Hematopoietic multipotent progenitor cell treated with erythropoietin and hydrocortisone succinate and interleukin-3 and kit ligand, for 17 days (in vitro differentiated cells): ENCODE measurements at places on chromosomes 13 and 19.
A peak's percentile ranks its signal among the peaks of the same experiment; 100 is the strongest.

DNA sequence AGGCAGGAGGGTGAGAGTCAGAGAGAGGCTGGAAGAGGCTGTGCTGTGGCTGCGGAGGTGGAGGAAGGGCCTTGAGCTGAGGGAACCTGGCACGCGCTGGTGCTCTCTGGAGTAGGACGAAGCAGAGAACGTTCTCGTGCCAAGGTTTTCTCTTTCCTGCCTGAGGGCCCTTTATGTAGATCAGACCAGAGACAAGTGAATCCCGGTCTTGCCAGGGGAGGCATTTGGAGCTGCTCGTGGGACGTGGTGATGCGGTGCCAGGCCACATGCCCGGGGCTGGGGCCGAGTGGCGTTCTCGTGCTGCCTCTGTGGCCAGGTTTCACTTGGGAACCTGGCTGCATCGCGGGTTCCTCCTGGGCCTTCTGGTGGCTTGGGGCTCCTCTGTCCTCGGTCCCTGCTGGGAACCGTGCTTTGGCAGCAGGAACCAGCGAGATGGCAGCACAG, 54.2 kb downstream of the KDM4B start:
- no peak for DNase-seq

DNA sequence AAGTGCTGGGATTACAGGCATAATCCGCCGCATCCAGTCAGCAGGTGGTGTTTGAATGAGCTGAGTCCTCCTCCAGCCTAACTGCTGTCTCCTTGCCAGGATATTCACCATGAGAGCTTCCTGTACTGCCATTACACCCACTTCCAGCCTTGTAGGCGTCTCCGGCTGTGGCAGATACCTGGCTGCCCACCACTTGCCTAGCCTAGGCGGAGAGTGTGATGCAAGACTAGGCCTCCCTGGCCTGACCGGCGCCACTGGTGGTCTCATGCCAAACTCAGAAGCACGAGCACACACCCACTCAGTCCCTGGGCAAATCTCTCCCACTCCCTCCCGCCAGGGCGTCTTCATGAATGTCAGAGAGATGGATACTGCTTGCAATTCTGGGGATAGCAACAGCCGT, 16.6 kb downstream of the IL12RB1 start:
- no peak for DNase-seq

- peak; percentile 24 for DNase-seq
These were observed 86.2 kb downstream of the IRS2 start for GRCh38 chr13:109700176-109700575.

GRCh38 chr13:113840541-113841352, 23.1 kb downstream of the GAS6 start:
- no peak for DNase-seq

- DNase-seq, result no peak
These were observed 51.3 kb downstream of the WDR87 start for GRCh38 chr19:37855098-37855497.

GRCh38 chr13:46866150-46866549, 30.7 kb downstream of the HTR2A start:
- DNase-seq, result no peak

GRCh38 chr19:15641901-15642491, 1.3 kb downstream of the CYP4F3 start:
- no peak for DNase-seq

GRCh38 chr19:30555075-30555790, 183.0 kb downstream of the ZNF536 start:
- no peak for DNase-seq
